MG63 (cell line): ENCODE measurements at places on chromosomes 1 and 21.

DNA sequence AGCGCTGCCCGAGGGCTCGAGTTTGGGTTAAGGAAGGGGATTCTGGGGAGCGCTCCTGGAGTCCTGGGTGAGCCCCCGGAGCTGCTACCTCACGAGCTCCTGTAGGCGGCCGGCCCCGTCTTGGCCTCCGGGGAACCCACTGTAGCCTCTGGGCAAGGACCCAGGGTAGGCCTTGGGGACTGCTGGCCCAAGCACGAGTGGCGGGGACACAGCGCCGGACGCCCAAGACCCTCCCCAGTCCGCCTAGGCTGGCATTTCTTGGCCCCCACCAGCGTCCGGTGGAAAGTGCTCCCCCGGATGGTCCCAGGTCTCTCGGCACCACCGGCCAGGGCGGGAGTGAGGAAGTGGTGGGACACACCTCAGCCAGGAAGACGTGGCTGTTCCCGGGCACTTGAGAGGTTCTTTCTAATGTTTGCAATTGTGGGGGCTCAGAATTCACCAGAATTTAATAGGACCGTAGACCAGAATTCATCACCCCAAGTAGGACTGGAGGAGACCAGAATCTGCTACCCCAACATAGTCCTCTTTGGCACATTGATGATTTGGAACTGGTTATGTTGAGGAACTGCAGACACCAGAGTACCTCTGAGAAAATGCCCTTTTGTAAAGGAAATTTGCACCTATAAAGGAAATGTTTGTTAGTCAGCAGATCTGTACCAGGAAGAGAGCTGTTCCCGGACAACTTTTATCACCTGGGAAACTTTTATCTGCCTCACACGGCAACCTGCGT lies 622 bp upstream of the TMPRSS2 start:
- no peak for DNase-seq

DNA sequence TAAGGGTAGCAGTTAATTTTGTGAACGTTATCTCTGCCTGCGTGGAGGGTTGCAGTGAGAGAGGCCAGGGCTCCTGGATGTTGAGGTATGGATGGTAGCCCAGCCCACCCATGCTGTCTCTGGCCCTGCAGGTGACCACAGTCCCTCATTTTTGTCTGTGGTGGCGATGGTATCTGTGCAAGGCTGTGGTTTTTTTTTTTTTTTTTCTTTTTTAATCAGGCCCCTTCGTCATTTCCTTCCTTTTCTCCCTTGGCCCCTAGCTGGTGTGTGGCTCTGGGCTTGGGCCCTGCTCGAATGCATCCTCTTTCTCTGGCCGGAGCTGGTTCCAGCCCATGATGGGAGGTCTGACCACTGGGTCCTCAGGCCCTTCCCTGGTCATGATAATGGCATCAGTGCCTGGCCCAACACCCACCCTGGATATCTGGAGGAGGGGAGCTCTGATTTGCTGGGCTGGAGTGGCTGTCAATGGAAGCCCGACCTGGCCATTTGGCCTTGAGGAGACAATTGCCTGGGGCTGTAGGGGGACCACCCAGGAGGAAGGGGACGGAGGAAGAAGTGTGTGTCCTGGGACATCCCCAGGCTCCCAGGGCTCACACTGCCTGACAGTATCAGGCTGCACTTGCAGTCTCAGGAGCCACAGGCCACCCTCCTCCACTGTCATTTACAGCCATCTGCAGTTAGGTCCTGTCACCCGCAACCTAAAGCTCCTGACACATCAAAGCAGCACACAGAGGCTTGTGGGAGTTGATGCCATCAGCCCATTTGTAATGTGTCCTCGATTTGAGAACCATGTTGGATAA lies 8.1 kb upstream of the RNF187 start:
- no peak for DNase-seq

GRCh38 chr1:172960454-172961208 lies 90.1 kb downstream of the TNFSF18 start:
- DNase-seq = peak; percentile 65

DNA sequence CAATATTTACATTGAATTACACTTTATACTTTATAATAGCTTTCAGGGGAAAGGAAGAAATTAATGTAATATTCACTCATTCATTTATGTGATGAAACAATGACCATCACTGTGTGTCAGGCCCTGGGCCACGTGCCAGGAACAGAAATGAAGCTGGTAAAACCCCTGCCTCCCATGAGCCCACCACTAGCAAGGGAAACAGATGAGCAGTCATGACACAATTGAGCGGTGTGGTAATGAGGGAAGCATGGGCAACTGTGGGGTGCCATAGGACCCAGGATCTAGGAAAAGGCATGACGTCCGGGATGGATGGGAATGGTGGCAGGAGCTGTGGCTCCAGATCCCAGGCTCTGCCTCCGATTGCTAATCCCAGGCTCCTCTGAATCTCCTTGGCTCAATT lies 17.0 kb upstream of the SLC5A9 start:
- no peak for DNase-seq

DNA sequence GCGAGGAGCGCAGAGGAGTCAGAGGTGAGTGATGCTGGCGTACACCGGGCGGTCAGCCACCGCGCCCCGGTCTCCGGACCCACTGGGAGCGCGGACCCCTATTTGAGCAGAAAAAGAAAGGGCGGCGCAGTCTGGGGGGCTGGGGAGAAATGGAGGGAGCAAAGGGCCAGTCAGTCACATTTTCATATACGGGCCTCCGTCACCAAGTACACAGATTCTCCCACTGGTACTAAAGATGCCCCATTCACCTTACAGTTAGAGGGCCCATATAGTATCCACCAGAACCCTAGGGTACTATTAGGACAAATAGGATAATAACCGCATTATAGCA lies 573 bp downstream of the C2CD4D start:
- no peak for DNase-seq

- no peak for DNase-seq
Observed at GRCh38 chr21:17964199-17964598, 145.0 kb upstream of the C21orf91 start.

- no peak for DNase-seq
Observed at GRCh38 chr1:230097370-230097769, 30.3 kb downstream of the GALNT2 start.

GRCh38 chr1:101520302-101520701 lies 283.5 kb downstream of the S1PR1 start:
- DNase-seq = no peak

- DNase-seq = peak; percentile 76
Observed at GRCh38 chr1:46278807-46279206, 24.6 kb downstream of the LRRC41 start.

- DNase-seq = no peak
Observed at GRCh38 chr1:169989246-169989645, 85.2 kb downstream of the KIFAP3 start.

GRCh38 chr1:230167419-230167852 lies 100.4 kb downstream of the GALNT2 start:
- peak; percentile 52 for DNase-seq
